ENCODE measurements at places on chromosomes 5 and 9.

DNA sequence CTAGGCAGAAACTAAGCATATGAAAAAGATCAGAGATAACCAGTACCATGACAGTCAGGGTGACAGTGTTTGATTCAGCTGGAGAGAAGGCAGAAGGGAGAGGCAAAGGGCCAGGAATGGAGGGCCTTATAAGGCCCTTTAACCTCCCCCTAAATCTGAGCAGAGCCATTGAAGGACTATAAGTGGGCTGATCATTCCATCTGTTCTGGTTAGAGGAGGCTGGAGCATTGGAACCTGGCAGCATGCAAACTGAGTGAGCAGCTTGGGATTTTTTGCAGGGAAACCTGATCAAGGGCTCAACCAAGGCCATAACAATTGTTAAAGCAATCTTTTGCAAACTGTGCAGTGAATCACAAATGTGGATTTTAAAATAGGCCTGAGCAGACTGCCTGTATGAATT is 174.5 kb upstream of the DAP start:
- DNase-seq: no peak

- no peak for DNase-seq
These were observed 251.1 kb downstream of the PDZD2 start for GRCh38 chr5:31890046-31890445.

DNA sequence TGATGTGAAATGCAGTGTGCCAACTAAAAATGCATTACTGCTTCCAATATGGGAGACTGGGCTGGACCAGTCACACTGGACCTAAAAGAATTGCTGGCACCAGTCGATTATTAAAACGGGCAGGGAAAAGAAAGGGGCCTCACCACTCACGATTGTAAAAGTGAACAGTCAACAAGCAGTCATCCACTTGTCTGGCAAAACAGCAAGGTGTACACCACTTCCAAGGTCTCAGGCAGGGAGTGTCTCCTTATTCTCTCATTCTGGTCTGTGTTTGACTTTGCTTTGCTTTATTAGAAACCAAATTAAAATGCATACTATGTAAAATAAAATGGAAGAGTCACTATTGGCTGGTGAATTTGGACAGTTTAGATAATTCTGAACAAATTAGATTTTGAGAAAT is 57.8 kb upstream of the TRPM3 start:
- no peak for DNase-seq

GRCh38 chr9:93194641-93195040 is 10.7 kb downstream of the WNK2 start:
- DNase-seq: no peak

DNA sequence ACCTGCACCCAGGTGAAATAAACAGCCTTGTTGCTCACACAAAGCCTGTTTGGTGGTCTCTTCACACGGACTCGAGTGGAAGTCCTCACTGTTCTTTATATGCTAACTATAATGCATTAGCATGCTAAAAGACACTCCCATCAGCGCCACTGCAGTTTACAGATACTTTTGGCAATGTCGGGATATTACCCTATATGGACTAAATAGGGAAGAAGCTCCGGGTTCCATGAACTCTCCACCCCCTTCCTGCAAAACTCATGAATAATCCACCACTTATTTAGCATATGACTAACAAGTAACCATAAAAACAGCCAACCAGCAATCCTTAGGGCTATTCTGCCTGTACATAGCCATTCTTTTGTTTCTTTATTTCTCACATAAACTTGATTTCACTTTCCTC is 426.2 kb upstream of the PTPRD start:
- DNase-seq: no peak

GRCh38 chr5:1033606-1034420 is 25.2 kb downstream of the NKD2 start:
- no peak for DNase-seq

GRCh38 chr5:151448038-151448985 is 909 bp downstream of the SLC36A1 start:
- DNase-seq: peak; percentile 29

GRCh38 chr9:19288081-19288480 is 57.6 kb downstream of the DENND4C start:
- no peak for DNase-seq

- DNase-seq: no peak
These were observed 15.2 kb upstream of the SLC36A1 start for GRCh38 chr5:151432210-151432609.

- peak; percentile 73 for DNase-seq
These were observed 400.3 kb downstream of the ZSWIM6 start for GRCh38 chr5:61732369-61732768.

DNA sequence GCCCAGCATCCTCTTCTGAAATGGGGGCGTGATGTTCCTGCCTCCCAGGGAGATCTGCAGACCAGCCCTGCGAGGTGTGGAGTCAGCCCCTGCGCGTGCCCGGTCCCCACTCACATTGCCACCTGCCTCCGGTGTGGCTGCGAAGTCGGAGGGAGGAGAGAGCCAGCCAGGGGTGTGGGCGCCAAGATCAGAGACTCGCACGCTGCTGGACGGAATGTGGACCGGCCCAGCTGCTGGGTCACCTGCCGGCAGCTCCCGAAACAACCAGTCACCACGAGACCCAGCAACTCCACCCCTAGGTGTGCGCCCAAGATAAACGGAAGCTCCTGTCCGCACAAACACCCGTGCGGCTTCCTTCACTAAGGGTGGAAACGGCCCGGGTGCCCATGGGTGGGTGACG is 51.1 kb upstream of the EGFL7 start:
- DNase-seq: no peak

- no peak for DNase-seq
These were observed 580 bp upstream of the PRRX2 start for GRCh38 chr9:129664746-129665388.

GRCh38 chr5:56330167-56330566 is 97.0 kb upstream of the ANKRD55 start:
- DNase-seq: peak; percentile 38

DNA sequence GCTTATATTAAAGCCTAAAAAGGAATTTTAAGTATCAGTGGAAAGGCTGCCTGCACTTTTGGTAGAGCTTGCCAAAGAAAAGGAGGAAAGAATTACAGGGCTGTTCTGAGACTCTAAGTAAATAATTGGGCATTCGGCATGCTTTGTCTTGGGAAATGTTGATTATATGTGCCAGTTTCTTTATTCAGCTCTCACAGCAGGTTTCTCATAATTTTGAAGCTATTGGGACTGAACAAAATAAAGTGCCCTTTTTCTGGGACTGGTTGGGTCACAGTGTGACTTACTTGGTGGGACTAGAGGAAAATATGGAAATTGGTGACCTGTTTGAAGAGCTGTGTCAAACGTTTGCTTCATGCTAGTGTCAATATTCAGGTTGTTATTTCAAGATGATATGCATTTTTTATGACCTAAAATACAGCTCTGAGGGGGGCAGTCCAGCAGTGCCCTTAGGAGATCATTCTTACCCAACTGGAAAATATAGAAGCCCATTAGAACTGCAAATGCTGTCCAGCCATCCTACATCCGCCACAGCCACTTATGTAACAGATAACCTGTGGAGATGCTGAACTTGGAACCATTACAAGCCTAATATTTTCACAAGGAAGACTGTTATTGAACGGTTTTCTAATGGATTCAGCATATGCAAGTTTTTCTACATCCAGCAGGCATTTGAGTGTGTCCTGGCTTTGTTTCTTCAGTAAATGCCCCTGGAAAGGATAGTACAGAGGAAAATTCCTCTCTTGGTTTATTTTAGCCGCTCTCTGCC is 122.4 kb downstream of the SNCAIP start:
- DNase-seq: no peak

GRCh38 chr5:41404757-41405156 is 105.6 kb downstream of the PLCXD3 start:
- DNase-seq: no peak

DNA sequence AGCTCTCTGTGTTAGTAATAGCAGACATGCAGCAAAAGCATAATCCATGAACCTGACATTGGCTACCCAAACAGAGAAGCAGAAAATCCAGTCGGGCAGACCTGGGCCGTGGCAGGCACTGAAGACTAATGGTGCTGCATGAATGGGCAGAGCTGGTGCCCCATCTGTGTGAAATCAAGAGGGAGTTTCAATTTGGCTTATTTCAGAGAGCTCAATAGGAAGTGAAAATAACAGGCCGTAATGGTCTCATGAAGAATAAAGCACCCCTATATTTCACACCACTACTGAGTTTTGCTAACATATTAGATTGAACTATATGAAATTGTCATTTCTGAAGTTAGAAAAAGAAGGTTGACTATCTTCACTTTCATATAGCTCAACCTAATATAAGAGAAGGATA is 149.7 kb downstream of the ENC1 start:
- DNase-seq: no peak

DNA sequence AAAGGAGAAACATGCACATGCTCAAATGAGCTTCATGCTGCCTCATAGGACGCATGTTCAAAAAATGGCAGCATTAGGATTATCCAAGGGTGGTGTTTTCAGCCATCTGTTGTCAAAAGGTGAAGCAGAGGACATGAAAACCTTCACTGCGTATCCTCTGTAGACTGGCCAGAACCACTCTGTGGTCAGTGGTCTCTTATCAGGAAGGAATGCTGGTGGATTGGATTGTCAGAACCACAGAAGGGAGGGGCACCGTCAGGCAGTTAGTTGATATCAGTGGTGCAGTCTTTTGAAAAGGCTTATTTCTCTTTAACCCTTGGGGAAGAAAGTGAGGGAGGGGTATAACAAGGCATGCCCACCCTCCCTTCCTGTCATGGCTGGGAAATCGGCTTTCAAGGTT is 100.1 kb downstream of the FBXL7 start:
- no peak for DNase-seq

DNA sequence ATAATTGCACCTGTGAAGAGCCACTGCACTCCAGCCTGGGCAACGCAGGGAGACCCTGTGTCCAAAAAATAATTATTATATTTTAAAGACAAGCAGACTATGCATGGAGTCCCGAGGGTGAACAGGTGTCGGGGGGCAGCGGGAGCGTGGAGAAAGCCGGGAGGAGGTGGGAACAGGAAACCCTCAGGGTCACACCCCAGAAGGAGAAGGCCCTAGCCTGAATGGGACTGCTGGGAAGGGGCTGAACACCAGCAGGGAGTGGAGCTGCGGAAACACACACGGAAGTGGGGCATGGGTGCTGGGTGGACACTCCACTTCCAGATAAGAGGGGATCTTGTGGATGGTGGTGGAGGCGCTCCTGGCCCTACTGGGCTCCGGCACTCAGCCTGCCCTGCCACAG is 12.8 kb downstream of the SURF6 start:
- no peak for DNase-seq

Measured in globus pallidus (tissue), 1 donor.